Esophagus mucosa (tissue), 1 donor: ENCODE measurements at places on chromosomes 11 and 22.

- ATAC-seq = no peak
Measured at GRCh38 chr11:117941976-117942654, 12.9 kb upstream of the TMPRSS13 start.

DNA sequence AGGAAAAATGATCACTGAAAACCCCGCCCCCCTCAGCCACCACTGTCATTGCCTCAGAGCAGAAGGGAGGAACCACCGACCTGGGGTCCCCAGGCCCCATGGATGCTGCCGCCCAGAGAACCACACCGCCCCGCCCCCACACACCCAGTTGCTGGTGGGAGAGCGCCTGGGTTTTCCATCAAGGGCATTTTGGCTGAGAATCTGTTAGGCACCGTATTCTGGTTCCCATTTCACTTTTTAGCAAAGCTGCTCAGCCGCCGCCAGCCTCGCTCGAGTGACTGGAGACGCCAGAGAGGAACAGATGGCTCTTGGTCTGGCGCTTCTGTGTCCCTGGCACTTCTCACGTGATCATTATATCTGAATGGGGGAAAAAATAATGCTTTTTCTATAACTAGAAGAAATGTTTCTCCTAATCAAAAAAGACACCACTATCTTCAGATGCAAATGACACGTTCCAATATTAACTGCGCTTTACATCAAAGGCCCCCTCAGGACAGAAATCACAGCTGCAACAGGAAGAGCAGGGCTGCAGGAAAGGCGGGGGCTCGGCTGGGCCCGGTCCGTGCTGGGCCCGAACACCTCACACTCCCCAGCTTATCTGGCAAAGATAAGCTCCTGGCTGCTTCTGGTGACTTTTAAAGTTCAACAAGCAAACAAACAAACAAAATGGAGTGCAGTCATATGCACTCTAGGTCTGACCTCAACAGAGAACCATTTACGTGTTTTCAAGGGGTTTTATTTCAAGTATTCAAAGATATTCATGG lies 149.8 kb downstream of the MPPED1 start:
- no peak for ATAC-seq

GRCh38 chr22:17875156-17875555 lies 100.9 kb upstream of the BID start:
- ATAC-seq = no peak

- ATAC-seq = no peak
Measured at GRCh38 chr11:26860091-26860780, 133.7 kb upstream of the FIBIN start.

GRCh38 chr11:79090191-79090705 lies 350.6 kb downstream of the TENM4 start:
- no peak for ATAC-seq

DNA sequence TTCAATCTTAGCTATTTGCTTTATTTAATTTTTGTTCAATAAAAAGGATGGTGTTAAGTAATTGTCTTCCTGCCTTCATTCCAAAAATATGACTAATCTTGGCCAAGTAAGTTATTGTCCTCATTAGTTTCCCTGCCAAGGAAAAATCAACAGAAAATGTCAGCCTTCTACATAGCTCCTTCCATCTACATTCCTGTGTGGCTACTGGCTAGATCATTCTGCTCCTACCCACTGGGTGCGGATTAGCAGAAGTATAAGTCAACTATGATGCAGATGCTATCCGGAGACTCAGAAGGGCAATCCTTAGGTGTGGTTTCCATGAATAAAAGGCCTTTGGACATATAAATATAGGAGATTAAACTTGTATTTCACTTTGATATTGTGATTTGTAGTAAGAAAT lies 154.4 kb downstream of the SBF2 start:
- ATAC-seq = peak; percentile 82

- ATAC-seq = peak; percentile 68
Measured at GRCh38 chr11:86570020-86570419, 102.4 kb downstream of the ME3 start.
